NCI-H524 treated with DMSO at 0.1 percent for 48 hours (cell line): ENCODE measurements at places on chromosomes 6 and 20.

GRCh38 chr20:53678315-53678989 lies 84.8 kb upstream of the ZNF217 start:
- no peak for DNase-seq

- DNase-seq: no peak
These were observed 931 bp upstream of the UCKL1 start for GRCh38 chr20:63957004-63957689.

- no peak for DNase-seq
These were observed 3.9 kb upstream of the PHACTR3 start for GRCh38 chr20:59600472-59600871.

GRCh38 chr6:36110050-36110449 lies 20.3 kb upstream of the MAPK13 start:
- no peak for DNase-seq

DNA sequence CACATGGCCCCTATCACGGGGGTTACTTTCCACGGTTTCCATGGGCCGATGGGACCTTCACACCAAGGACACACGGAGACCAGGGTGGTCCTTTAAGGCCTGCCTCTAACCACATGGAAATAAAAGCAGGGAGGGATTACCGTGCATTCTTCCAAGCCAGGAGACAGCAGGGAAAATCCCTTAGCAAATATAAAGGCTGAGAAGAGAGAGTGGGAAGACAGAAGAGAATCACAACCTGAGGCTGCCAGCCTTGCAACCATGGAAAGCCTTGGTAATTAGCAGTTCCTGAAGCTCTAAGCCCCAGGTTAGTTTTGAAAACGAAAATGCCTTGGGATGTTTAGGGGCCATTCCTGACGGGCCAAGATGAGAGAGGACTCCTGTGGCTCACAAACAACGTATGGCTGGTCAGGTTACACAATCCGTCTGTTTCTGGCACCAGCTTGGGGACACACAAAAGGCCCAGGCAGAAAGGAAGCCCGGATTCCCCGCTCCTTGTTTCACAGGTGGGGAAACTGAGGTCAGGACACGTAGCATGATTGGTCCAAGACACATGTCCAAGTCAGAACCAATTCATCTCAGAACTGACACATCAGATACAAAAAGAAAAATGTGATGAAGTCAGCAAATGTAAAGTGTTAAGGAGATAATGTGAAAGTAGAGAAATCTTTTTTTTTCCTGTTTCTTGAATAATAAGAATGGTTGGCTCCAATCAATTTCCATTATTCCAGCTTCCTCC lies 2.8 kb downstream of the PREX1 start:
- DNase-seq: no peak

GRCh38 chr6:164106345-164106769 lies 691.8 kb downstream of the QKI start:
- no peak for DNase-seq

DNA sequence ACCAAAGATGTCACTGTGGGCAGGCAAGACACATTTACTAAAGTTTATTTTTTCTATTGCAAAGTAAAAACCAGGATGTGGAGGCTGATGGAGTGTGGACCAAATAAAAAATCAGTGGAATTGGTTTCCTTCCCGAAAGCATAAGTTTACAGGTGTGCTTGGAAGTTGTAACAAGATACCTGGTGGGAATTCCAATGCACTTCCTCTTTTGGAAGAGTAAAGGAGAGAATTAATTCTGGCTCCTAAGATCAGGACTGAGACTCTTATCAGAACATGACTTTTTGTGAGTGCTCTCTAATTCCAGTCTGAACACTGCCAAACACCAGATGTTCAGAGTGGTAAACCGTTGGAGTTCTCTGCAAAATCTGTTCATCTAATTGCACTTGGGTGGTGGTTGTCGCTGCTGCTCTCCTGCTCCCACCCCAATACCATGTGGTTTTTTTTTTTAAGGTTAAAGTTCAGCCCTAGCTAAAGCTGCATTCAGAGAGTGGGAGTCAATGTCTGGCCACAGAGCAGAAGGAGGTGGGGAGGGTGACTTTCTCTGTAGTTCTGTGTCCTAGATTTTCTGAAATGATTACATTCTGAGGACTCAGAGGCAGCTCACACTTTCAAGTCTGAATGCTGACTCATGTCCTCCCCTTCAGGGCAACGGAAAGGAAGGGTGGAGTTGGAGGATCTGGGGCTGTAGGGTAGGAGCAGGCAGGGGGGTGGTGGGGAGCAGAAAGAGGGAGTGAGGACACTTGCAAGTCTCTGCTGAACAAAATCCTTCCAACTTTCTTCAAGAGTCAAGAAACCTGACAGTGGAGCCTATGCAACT lies 275.8 kb upstream of the PRDM1 start:
- DNase-seq: peak; percentile 83

GRCh38 chr6:36686668-36687513 lies 8.4 kb downstream of the CDKN1A start:
- DNase-seq: no peak

- DNase-seq: no peak
These were observed 43.3 kb downstream of the IRAK1BP1 start for GRCh38 chr6:78910591-78911171.

GRCh38 chr6:33740204-33740608 lies 6.5 kb downstream of the IP6K3 start:
- DNase-seq: no peak

DNA sequence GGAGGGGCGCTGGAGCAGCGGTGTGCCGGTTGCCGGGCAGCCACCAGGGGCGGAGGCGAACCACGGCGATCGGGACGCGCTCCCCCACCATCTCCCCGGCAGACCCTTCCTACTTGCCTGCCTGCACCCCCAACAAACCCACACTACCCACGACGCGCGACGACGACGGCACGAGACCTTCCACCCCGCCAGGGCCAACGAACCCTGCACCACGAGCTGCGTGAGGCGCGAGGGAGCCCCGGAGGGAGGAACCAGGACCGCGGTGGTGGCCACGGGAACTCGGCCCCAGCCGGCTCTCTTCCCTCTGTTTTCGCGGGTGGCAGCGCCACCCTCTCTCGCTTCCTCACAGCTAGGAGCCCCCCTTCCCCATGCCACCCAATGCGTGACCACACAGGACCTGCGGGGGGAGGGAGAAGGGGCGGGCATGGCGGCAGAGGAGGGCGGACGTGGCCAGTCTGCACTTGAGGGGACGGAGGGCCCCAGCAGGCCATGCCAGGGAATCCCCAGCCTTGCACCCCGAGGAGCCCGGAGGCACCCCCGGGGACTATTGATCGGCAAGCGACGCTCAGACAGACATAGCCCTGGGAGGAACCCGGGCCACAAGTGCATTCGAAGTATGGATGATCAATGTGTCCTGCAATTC lies 1516.4 kb upstream of the DEFB115 start:
- no peak for DNase-seq

DNA sequence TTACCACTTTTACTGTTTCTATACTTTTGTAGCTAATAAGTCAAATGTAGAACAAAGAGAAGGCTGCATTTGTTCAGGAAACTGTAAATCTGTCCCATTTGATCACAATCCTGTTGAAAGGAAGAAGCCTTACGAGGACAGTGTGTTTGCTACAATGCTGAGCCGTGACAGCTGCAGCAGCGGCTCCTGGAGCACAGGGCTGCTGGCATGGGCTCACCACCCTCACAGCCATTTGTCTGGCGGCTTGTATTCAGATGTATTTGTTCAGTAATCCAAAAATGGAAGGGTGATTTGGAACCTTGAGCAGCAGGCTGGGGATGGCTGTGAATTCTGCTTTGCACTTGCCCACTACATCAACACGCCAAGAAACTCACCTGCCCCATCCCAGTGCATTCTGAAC lies 5.7 kb downstream of the TUBB2A start:
- DNase-seq: no peak

- DNase-seq: no peak
These were observed 70.0 kb downstream of the FOXC1 start for GRCh38 chr6:1679688-1680068.

GRCh38 chr6:86193821-86194220 lies 551.1 kb upstream of the SYNCRIP start:
- peak; percentile 35 for DNase-seq

DNA sequence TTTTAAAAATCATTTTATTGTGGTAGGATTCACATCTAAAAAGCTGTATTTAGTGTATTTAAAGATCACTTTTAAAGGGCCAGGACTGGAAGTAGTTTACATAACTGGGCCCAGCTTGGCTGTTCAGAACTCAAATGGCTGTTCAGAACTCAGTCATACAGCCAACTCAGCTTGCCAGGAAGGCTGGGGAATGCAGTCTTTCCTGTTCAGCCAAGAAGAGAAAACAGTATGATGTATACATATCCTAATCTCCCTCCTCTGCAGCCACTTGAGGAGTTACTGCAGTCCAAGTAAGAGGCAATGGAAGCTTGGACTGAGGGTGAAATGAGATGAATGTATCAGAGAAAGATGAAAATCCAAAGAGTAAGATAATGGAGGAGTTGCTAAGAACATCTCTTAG lies 24.6 kb downstream of the DSTN start:
- DNase-seq: no peak

- no peak for DNase-seq
These were observed 22.2 kb upstream of the FOXC1 start for GRCh38 chr6:1587546-1587945.

GRCh38 chr6:157993076-157993475 lies 11.4 kb downstream of the SYNJ2 start:
- no peak for DNase-seq

DNA sequence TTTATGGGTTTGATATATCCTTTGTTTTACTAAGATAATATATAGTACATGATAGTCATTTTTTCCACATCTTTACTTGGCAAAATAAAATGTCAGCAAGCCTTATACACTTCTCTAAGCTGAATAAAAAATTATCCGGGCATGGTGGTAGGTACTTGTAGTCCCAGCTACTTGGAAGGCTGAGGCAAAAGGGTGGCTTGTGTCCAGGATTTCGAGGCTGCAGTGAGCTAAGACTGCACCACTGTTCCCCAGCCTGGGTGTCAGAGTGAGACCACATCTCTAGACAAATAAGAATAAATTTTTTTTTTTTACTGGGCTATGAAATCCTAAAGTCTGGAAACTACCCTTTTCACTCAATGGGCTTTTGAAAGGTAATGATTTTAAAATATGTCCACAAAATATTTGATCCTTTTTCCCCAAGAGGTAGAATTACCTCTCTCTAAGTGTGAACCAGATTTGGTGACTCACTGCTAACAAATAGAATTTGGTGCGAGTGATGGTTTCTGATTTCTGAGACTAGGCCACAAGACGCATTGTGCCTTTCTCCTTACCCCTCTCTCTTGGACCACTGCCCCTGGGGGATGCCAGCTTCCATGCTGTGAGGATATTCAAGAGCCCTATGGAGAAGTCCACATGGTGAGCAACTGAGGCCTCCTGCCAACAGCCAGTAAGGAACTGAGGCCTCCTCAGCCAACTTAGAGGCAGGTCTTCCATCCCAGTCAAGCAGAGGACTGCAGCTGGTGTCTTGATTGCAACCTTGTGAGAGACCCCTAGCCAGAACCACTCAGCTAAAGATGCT lies 84.2 kb upstream of the ZNFX1 start:
- DNase-seq: no peak

DNA sequence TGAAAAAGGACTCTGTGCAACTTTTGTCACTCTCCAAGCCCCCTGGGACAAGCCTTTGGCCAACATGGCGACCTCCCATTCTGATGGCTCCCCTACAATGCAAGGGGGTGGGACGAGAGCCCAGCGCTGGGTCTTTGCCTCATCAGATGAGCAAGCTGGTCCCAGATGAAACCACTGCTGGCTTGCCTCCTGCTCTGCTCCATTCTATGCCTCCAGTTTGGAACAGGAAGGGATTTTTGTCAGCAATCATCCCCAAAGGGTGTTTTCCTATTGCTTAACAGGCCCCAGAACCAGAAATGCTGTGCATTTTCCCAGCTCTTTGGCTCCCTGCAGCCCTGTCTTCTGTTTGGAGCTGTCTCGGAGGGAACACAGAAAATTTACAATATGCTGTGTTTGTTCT lies 412.7 kb downstream of the MAFB start:
- no peak for DNase-seq

GRCh38 chr6:113994934-113995342 lies 24.0 kb upstream of the HDAC2 start:
- peak; percentile 87 for DNase-seq
